ENCODE measurements at places on chromosomes 3 and 15.

- no peak for DNase-seq
These were observed 11.1 kb downstream of the ZBTB38 start for GRCh38 chr3:141379250-141379966.

- DNase-seq, result no peak
These were observed 120.1 kb upstream of the WNT5A start for GRCh38 chr3:55607175-55607574.

- DNase-seq, result no peak
These were observed 21.4 kb downstream of the GRAMD2A start for GRCh38 chr15:72176159-72176558.

DNA sequence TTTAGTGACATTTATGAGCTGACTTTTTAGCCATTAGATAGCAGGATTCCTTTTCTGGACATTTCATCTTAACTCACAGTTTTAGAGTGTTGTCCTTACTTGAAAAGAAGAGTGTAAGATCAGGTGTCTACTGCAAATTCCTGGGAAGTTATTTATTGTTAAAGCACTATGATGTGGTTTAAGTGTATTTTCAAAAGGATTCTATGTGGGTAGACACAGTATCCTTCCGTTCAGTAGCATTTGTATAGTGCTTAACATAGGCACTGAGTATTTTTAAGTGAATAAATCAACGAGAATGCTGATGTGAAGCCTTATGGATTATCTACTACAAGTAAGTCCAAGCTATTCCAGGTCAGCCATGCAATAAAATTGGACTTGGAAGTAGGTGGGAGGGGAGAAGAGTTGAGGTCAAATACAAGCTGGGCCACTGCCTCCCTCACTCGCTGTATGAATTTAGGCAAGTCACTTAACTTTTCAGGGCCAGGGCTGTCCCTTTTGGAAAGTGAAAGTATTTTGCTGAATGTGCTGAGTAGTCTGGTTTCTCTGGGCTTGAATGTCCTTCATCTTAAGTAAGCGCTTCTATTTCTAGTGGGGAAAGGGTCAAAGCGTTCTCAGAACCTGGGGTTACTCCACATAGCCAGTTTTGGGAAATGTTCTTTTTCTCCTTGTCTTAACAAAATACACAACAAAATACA is 48.6 kb downstream of the GAP43 start:
- no peak for DNase-seq

DNA sequence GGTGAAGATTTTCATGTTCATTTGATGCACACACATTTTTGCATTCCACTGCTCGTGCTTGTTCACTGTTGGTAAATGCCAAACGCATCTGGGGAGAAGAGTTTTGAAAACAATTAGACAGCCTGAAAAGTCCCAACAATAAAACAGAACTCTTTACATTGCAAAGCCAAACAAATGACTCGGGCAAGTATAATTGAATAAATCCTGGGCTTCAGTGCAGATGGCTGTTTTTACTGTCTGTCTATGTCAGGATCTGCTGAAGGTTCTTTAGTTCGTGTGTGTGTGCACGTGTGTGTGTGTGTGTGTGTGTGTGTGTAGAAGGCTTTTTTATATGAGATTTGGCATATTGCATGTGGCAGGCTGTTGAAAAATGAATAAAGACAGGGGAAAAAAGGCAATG is 277.5 kb upstream of the CDIN1 start:
- DNase-seq, result no peak

DNA sequence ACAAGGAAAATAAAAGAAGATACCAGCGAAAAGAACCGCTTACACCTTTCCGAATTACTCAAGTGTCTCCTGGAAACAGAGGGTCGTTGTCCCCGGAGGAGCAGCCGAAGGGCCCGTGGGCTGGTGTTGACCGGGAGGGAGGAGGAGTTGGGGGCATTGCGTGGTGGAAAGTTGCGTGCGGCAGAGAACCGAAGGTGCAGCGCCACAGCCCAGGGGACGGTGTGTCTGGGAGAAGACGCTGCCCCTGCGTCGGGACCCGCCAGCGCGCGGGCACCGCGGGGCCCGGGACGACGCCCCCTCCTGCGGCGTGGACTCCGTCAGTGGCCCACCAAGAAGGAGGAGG is 325 bp downstream of the ALCAM start:
- DNase-seq, result peak; percentile 26

DNA sequence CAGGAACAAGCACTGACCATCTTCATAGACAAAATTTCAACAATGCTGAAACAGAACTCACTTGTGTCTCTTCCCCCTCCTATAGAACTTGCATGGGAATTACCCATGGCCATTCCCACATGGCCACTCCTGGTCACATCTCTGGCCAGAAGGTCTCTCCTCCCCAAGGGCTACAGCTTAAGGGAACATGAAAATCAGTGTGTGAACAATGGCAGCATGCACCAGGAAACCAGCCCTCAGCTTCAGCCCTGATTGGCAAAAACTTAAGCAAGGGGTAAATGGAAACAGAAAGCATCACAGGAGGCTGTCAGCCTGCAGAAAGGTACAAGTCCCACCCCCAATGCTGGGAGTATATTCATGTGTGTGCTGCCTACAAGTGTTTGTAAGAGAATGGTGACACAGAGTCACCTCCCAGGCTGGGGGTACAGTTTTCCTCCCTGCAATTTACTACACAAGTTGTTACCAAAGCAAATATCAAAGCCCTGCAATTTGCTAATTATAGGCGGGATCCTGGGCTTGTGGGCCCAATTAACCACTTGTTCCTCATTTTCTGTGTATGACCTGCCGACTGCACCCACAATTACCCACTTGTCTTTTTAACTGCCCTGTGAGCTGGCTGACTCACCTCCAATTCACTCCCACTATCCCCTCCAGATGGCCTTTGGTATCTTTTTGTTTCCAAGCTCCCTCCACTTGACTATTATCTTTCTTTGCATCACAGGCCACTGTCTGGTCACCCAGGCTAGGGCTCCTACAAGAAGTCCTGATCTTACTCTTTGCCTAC is 84.4 kb upstream of the HES1 start:
- DNase-seq, result no peak

DNA sequence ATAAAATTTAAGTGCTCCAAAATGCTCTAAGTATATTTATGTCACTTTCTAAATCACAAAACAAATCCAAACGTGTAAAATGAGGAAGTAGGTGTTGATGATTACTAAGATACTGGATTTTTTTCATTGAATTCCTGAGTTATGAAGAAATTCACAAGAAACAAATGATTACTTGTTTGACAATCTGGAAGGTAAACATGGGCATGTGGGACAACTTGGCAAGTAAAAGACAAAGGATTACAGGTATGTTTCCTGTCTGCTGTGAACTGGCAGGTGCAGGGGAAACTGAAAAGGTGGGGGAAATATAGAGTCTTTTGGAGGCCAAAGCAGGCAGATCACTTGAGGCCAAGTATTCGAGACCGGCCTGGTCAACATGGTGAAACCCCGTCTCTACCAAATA is 252.7 kb upstream of the AZI2 start:
- no peak for DNase-seq

DNA sequence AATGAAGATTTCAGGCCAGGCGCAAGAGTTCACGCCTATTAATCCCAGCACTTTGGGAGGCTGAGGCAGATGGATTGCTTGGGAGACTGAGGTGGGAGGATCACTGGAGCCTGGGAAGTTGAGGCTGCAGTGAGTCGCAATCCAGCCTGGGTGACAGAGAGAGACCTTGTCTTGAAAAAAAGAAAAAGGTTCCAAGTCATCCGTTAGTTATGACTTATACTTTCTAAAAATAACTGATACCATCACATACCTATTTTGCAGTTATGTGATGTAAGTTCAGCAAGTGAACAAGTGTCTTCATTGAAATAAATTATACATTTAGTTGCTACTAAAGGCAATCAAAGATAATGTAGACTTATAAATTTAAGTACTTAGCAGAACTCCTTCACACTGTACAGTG is 22.1 kb downstream of the CLPX start:
- DNase-seq, result no peak

GRCh38 chr3:132236701-132237651 is 80.2 kb upstream of the ACP3 start:
- DNase-seq, result no peak

- peak; percentile 70 for DNase-seq
These were observed at the start of gene LTK for GRCh38 chr15:41513506-41514227. Gene LTK (minus strand): TSS chr15:41513827. CDS start chr15:41513709, 118 bp downstream.

DNA sequence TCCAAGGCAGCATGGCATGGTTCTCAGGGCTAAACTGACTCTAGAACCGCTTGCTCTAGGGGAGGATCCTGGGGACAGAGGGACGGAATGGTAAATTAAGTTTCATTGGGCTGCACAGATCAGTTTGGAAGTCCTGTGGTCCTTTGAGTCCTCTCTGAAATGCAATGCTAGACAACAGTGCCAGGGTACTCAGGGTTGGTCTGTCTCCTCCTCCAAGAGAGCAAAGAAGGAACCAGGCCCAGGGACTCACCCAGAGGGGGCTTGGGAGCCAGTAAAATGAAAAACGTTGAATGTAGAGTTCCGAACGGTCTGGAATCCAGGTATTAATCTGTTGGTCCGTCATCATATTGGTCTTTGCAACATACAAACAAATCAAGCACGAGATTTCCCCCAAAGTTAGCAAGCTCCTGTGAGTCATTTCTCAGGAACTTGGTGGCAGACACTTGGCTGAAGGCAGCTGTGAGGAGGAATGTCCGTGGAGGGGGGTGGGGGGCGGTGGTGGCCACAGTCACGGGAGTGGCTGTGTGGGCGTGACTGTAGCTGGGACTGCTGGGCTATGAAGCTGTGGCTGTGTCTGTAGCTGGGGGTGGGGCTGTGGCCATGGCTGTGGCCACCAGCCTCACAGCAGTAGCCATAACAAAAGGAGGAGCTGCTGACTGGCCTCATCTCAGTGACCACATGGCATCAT is 361.0 kb downstream of the SHQ1 start:
- peak; percentile 20 for DNase-seq

GRCh38 chr15:92324101-92324963 is 69.3 kb upstream of the ST8SIA2 start:
- DNase-seq, result no peak

DNA sequence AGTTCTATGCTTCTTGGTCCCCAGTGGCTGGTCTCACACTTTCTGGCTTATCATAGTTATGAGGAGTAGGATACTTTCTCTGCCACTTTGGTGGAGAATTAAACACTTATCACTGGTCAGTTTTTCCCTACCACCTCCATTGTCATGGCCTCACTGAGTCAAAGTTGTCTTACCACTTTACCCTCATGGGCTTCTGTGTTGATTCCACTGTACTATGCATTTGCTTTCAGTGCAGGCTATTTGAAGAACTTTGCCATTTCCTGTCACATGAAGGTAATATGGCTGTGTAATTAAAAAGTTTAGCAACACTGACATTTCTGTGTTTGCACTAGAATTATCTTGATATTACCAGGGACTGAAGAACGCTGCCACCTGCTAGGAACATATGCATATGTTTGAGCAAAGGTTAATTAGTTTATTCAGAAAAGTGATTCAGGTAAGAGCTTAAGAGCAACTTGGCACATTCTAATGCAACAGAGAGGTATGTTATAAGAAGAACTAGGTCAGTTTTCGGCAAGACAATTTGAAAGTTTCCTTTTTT is 377.3 kb downstream of the PDCD6IP start:
- no peak for DNase-seq

- DNase-seq, result no peak
These were observed 1245.3 kb downstream of the ROBO2 start for GRCh38 chr3:78285032-78285728.

DNA sequence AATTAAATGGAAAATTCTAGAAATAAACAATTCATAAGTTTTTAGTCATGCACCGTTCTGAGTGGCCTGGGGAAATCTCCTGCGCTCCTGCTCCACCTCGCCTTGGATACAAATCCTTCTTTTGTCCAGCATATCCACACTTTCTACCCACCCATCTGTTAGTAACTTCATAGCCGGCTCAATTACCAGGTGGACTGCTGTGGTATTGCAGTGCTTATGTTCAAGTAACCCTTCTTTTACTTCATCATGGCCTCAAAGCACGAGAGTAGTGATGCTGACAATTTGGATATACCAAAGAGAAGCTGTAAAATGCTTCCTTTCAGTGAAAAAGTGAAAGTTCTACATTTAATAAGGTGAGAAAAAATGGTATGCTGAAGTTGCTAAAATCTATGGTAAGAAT is 142.3 kb upstream of the CHL1 start:
- no peak for DNase-seq

GRCh38 chr15:70562906-70563305 is 200.5 kb downstream of the UACA start:
- no peak for DNase-seq

DNA sequence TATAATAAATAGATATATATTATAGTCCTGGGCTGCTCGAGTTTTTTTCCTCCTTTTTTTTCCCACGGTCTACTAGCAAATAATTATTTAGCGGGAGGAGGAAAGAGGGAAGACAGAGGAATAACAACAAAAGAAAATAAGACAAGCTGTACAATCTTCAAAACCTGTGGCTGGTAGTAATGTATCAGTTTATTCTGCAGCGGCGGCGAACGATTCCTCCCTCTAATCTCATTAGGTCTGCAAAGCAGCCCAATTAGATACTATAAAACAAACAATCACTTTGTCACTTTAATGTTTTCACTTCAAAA is 390 bp upstream of the TLE3 start:
- no peak for DNase-seq

DNA sequence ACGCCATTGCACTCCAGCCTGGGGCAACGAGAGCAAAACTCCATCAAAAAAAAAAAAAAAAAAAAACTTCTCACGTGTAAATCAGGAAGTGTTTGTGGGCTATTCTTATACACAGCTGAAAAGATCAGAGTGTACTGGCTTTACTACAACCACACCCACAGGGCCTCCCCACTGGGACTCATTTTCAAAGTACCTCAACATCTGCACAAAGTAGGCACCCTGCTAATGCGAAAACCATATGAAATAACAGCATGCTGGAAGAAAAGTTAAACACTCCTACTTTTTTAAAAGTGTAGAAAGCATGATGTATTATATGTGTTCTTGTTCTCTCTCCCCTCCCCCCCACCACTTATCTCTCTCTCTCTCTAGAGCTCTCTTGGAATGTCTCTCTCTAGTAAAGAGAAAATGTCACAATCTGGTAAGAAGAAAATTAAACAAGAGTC is 11.1 kb downstream of the UACA start:
- no peak for DNase-seq

DNA sequence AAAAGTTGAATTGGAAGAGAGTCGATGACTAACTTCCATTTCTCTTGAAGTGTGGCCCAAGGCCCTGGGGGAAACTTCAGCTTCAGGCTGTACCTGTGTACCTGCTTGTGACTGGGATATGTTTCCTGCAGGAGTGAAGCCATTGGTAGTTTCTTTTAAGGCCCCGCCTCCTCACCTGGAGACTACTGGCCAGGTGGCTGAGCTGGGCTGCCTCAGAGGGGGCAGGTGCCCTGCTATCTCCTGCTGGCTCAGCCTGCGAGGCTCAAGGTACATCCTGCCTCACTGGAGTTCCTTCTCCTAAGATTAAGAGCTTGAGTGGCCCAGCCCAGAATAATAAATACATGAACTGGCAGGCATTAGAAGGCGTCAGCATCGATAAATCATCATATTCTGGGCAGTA is 121.6 kb upstream of the ROPN1 start:
- DNase-seq, result no peak

GRCh38 chr3:128343287-128344051 is 123.2 kb downstream of the DNAJB8 start:
- DNase-seq, result no peak

DNA sequence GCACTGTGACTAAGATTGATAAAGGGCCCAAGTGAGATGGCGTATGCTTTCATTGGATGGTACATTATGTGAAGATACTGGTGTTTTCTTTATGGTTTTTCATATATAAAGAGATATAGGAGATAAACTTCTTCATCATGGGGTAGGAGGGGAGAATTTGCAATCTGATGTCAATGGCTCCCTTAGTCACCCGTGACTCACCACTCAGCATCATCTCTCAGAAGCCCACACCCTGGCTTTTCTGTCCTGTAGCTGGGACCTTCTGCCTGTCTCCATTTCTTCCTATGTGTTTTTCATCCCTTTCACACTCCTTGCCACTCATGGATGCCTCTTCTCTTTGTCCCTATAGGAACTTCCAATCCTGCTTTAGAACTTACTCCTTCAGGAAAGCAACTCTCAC is 114.3 kb upstream of the SEMA6D start:
- DNase-seq, result no peak

Measured in GM13977 (cell line).